ENCODE measurements at places on chromosomes 11 and 22.

- no peaks in the 10 kb centered on the region for H3K4me1 ChIP-seq
- no peaks in the 10 kb centered on the region for H3K27me3 ChIP-seq
- DNase-seq, result no peak
- H3K27ac ChIP-seq, result no peak overlapping the region
- no peaks in the 10 kb centered on the region for H3K36me3 ChIP-seq
Observed at GRCh38 chr11:5534046-5534445, 14.3 kb downstream of the OR52H1 start.

- no peak overlapping the region for H3K27ac ChIP-seq
- H3K27me3 ChIP-seq, result no peaks in the 10 kb centered on the region
Observed at GRCh38 chr22:24117942-24118341, 63.3 kb upstream of the SUSD2 start.

- DNase-seq, result no peak
- no peaks in the 10 kb centered on the region for H3K4me1 ChIP-seq
- no peaks in the 10 kb centered on the region for H3K27me3 ChIP-seq
- H3K36me3 ChIP-seq, result no peaks in the 10 kb centered on the region
- H3K4me3 ChIP-seq, result no peak overlapping the region
Observed at GRCh38 chr11:112760396-112761059, 200.7 kb upstream of the NCAM1 start.

DNA sequence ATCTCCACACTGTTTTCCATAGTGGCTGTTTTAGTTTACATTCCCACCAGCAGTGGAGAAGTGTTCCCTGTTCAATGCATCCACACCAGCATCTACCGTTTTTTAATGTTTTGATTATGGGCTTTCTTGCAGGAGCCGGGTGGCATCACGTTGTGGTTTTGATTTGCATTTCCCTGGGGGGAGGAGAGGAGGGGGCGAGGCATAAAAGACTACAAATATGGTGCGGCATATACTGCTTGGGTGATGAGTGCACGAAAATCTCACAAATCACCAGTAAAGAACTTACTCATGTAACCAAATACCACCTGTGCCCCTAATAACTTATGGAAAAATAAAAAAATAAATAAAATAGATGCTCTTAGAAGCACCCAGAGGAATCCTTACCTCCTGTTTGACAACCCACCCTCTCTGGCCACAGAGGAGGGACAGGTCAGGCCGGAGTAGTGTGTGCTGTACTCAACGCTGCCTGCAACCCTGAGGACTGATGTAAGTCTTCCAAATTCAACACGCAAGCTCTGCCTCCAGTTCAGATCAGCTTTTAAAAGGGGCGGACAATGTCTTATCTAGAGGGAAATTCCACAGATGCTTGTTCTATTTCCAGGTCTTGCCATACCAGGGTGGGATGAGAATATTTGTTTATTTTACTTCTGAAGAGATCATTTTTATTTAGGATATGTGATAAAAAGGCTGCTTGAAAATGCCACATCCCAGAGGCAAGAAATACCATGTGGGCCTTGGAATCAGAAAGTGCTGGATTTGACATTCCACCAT is 329.6 kb upstream of the B3GAT1 start:
- peaks cover 7% of the 10 kb centered on the region for H3K4me1 ChIP-seq
- no peaks in the 10 kb centered on the region for H3K36me3 ChIP-seq
- DNase-seq, result no peak

DNA sequence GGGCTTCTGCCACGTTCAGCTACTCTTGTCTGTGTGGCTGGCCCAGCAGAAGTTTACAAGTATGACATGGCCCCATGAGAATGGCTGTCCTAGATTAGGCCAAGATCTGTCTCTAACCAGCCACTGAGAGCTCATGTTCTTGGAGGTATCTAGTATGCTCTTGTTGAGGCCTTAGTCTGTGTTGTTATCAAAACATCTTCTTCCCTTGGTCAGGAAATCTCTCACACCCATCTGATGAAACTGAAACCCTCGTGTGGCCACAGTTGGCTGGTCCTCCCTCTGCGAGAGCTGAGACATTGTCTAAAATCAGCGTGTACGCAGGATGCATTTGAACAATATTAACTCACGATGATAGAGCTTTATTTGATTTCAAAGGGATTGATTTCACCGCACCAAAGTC is 109.0 kb upstream of the NNMT start:
- H3K4me1 ChIP-seq, result peaks cover 37% of the 10 kb centered on the region
- no peak overlapping the region for H3K27ac ChIP-seq
- no peak overlapping the region for H3K4me3 ChIP-seq
- DNase-seq, result no peak

GRCh38 chr11:2655834-2656622 is 43.8 kb downstream of the KCNQ1OT1 start:
- no peak overlapping the region for H3K4me3 ChIP-seq
- H3K4me1 ChIP-seq, result no peaks in the 10 kb centered on the region
- no peak overlapping the region for H3K27ac ChIP-seq
- DNase-seq, result no peak

- H3K4me1 ChIP-seq, result peaks cover 15% of the 10 kb centered on the region
- H3K27ac ChIP-seq, result no peak overlapping the region
- no peak for DNase-seq
- no peaks in the 10 kb centered on the region for H3K27me3 ChIP-seq
- H3K36me3 ChIP-seq, result no peaks in the 10 kb centered on the region
Observed at GRCh38 chr11:69278091-69278867, 15.7 kb upstream of the MYEOV start.

- no peak overlapping the region for H3K4me3 ChIP-seq
- no peaks in the 10 kb centered on the region for H3K4me1 ChIP-seq
- no peaks in the 10 kb centered on the region for H3K36me3 ChIP-seq
- no peak for DNase-seq
- H3K27ac ChIP-seq, result no peak overlapping the region
Observed at GRCh38 chr22:49056301-49056700, 771.4 kb downstream of the BRD1 start.

DNA sequence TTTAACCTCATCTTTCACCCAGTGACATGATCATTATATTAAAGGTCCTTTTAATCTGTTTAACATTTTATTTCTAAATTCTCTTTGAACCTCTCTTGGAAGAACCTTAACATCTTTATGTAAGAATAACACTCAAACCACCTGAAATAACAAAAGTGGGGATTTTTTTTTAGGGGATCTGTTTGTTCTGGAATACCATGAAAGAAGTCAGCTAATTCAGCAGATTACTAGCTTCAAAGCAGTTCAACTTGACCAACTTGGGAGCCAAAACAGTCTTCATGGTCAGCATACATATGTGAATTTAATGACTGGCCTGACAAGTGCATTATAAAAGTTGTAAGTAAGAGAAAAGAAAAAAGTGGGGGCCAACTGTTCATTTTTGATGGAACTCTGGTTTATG is 52.3 kb downstream of the CCDC34 start:
- H3K4me3 ChIP-seq, result no peak overlapping the region
- no peaks in the 10 kb centered on the region for H3K36me3 ChIP-seq
- H3K27me3 ChIP-seq, result no peaks in the 10 kb centered on the region
- H3K27ac ChIP-seq, result no peak overlapping the region

- no peak overlapping the region for H3K4me3 ChIP-seq
- H3K27ac ChIP-seq, result no peak overlapping the region
- no peaks in the 10 kb centered on the region for H3K27me3 ChIP-seq
- H3K4me1 ChIP-seq, result no peaks in the 10 kb centered on the region
- no peaks in the 10 kb centered on the region for H3K36me3 ChIP-seq
Observed at GRCh38 chr22:48335442-48336139, 1492.1 kb downstream of the BRD1 start.

GRCh38 chr11:124307093-124307492 is 6.7 kb downstream of the OR8D1 start:
- H3K27me3 ChIP-seq, result no peaks in the 10 kb centered on the region
- H3K27ac ChIP-seq, result no peak overlapping the region
- H3K4me1 ChIP-seq, result no peaks in the 10 kb centered on the region
- H3K36me3 ChIP-seq, result no peaks in the 10 kb centered on the region

DNA sequence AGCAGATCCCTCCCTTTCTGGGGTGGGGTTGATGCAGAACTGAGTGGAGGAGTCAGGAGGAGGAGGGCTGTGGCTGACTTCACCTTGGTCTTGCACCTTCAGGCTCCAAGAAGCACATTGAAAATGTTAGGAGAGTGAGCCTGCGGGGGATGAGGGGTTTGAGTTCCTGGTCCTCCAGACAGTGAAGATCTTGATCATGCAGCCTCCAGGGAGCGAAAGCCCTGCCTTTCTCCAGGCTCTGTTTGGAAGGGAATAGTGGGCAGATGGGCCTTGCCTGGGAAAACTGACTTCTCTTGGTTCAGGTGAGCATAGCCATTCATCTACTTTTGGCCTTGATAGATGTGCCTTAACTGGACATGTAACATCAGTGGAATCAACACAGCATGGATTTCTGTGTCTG is 267.6 kb upstream of the B3GAT1 start:
- H3K27ac ChIP-seq, result no peak overlapping the region
- H3K36me3 ChIP-seq, result no peaks in the 10 kb centered on the region
- no peak overlapping the region for H3K4me3 ChIP-seq
- H3K27me3 ChIP-seq, result no peaks in the 10 kb centered on the region

GRCh38 chr11:1295591-1295990 is 13.8 kb downstream of the TOLLIP start:
- H3K27me3 ChIP-seq, result no peaks in the 10 kb centered on the region
- no peak overlapping the region for H3K4me3 ChIP-seq
- no peak overlapping the region for H3K27ac ChIP-seq
- no peak for DNase-seq
- H3K4me1 ChIP-seq, result no peaks in the 10 kb centered on the region

- no peaks in the 10 kb centered on the region for H3K4me1 ChIP-seq
- no peak for DNase-seq
- H3K27me3 ChIP-seq, result no peaks in the 10 kb centered on the region
- H3K4me3 ChIP-seq, result no peak overlapping the region
Observed at GRCh38 chr11:102516179-102516578, 14.4 kb downstream of the MMP7 start.

DNA sequence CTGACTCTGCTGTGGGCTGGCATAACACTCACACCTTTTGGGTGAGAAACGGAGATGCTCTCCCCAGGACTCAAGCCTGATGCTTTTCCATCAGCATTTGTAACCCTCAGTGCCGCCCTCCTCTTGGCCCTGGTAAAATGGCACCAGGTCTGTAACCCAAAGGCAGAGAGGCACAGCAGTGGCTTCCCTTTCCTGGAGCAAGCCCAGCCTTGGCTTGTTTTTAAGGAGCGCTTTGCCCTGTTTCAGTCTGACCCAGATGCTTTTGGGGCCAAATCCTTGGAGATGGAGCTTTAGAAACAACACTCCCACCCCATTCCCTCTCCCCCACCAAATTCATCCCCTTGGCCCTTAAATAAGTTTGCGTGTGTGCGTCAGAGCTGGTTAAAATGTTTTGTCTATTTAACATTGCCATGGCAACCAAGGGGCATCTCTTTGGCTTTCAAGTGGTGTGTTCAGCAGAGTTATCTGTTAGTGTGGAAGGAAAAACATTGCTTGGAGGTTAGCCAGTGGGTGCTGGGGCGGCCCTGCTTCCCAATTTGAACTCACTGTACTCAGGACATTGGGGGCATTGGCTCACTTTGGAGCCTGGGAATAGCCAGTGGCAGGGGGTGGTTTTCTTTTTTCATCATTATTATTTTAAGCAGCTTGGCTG is 134.1 kb downstream of the NAV2 start:
- no peak overlapping the region for H3K27ac ChIP-seq
- H3K4me1 ChIP-seq, result no peaks in the 10 kb centered on the region
- DNase-seq, result no peak
- H3K36me3 ChIP-seq, result no peaks in the 10 kb centered on the region

- H3K36me3 ChIP-seq, result no peaks in the 10 kb centered on the region
- H3K27me3 ChIP-seq, result no peaks in the 10 kb centered on the region
- no peak for DNase-seq
- H3K4me3 ChIP-seq, result no peak overlapping the region
Observed at GRCh38 chr11:66684635-66685034, 6.9 kb upstream of the RBM4B start.

- H3K4me3 ChIP-seq, result no peak overlapping the region
- H3K36me3 ChIP-seq, result no peaks in the 10 kb centered on the region
- no peak overlapping the region for H3K27ac ChIP-seq
- no peak for DNase-seq
- no peaks in the 10 kb centered on the region for H3K4me1 ChIP-seq
- no peaks in the 10 kb centered on the region for H3K27me3 ChIP-seq
Observed at GRCh38 chr11:47144541-47144940, 32.1 kb downstream of the ARFGAP2 start.

DNA sequence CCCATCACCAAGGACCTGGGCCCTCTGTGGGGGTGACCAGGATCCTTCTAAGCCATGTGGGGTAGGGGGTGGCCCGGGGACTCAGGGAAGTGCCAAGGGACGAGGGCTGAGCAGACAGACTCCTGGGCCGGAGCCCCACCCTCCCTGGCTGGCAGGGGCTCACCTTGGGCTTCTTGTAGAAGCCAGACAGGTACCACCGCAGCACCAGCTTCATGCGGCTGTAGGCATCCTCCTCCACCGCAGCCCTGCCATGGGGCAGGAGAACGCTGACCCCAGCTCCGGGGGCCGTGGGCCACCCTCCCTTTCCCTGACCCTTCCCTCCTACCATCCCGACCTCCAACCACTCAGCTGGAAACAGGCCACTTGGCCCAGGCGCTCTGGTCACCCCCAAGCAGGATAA is 45.9 kb upstream of the CARS1 start:
- H3K27ac ChIP-seq, result no peak overlapping the region
- peak; percentile 52 for DNase-seq
- no peak overlapping the region for H3K4me3 ChIP-seq
- no peaks in the 10 kb centered on the region for H3K27me3 ChIP-seq

GRCh38 chr11:80473562-80473961 is 1032.7 kb upstream of the TENM4 start:
- H3K36me3 ChIP-seq, result no peaks in the 10 kb centered on the region
- H3K27me3 ChIP-seq, result no peaks in the 10 kb centered on the region
- no peak overlapping the region for H3K4me3 ChIP-seq
- H3K27ac ChIP-seq, result no peak overlapping the region
- no peak for DNase-seq

DNA sequence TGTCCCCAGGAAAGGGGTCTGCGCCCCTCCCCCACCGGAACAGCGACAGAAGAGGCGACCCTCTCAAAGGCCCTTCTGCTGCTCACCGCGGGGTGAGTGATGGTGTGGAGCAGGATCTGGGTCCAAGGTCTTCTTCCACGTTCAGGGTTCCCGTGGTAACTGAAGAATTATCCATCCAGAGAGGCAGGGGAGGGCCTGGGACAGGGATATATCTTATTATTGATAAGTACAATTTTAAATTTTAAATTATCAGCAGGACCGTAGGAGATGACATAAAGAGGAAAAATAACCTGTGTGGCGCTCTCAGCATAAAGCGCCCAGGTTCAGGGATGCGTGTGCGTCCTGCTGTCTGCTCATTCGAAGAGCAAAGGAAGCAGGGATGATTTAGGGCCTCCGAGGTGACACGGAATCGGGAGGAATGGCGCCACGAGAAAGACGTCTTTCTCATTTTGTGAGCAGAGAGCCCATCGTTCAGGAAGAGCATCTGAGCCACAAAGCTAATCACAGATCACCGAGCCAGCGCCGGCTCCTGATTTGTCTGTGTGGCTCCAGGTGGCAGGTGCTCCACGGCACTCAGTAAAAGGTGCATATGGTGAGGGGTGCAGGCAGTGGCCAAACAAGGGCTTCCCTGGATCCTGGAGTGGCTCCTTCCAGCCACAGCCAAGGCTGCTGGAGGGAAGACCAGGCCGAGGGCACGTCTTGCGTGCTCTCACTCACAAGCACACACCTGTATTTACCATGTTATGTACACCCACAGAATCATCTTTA is 19.3 kb downstream of the KRTAP5-5 start:
- H3K27ac ChIP-seq, result no peak overlapping the region
- no peak for DNase-seq
- H3K4me1 ChIP-seq, result no peaks in the 10 kb centered on the region

Measured in right atrium auricular region (tissue), 2 donors.